Fibroblast of gingiva (primary cell): ENCODE measurements at places on chromosomes 12 and 14.
A peak's percentile ranks its signal among the peaks of the same experiment; 100 is the strongest.

GRCh38 chr12:79083181-79083580 is 218.6 kb downstream of the SYT1 start:
- DNase-seq: no peak

GRCh38 chr14:96578619-96579018 is 76.4 kb downstream of the PAPOLA start:
- DNase-seq: no peak

DNA sequence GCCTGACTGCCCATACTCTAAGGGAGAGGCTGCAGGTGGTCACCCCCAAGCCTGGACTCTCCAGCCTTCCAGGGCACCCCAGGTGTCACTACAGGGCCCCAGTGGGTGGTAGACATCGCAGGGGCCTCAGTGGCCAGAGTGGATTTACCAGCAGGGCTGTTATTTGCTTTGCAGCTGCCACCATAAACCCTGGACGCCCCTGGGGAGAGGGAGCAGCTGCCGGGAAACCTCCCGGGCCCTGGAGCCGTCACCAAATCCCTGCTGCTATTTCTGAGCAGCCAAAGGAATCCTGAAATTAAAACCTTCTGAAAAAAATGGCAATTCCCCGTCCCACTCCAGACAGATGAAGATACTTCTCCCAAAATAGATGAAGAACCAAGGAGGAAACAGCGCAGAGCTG is 13.9 kb downstream of the TMEM119 start:
- DNase-seq: no peak

DNA sequence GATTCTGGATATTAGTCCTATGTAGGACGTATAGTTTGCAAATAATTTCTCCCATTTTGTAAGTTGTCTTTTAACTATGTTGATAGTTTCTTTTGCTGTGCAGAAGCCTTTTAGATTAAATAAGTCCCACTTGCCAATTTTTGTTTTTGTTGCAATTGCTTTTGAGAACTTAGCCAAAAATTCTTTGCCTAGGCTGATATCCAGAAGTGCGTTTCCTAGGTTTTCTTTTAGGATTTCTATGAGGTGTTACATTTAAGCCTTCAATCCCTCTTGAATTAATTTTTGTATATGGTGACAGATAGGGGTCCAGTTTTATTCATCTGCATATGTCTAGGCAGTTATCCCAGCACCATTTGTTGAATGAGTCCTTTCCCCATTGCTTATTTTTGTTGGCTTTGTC is 264.4 kb upstream of the OR4E1 start:
- no peak for DNase-seq

- no peak for DNase-seq
These were observed 258.0 kb upstream of the PLEKHG7 start for GRCh38 chr12:92444763-92445162.

DNA sequence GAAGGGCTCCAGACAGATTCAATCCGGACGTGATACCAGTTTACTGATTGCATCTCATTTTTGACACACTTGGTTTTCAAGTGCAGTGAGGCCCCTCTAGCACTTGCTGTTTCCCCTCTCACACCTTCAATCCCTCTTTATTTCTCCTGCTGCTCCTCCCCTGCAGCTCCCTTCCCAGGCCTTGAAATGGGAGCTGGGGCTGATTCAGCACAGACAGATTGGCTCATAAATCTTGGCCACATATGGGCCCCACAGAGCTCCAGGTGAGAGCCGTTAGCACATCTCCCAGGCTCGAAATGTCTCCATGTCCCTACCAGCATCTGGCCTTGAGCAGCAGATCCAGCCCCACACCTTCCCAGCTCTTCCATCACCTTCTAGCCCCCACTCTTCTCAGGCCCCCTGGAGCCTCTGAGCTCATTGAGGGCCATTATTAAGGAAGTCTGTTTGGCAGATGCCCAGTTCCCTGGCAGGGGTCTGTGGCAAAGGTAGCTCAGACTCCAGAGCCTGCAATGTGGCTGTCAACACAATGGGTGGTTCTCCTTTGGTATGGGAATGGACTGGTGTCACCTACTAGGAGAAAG is 220.3 kb upstream of the FKBP4 start:
- no peak for DNase-seq

- no peak for DNase-seq
These were observed 3.3 kb downstream of the DLK1 start for GRCh38 chr14:100729982-100730381.

DNA sequence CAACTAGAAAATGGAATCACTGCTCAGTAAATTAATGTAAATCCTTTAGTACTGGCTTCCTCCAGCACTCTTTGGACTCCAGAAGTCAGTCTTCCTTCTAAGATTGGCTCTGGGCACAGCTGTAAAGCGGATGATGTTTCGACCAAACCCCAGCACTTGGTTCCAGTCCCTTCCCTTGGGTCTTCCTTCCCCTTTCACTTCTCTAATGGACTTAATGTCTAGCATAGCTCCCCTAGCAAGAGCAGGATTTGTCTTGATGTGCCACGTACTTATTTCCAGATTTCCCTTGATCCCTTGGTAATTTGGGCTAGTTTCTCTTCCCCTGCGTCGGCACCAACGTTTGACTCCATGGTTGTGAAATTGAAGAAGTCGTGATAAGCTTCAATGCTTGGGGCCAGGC is 28.3 kb downstream of the C12orf75 start:
- no peak for DNase-seq

DNA sequence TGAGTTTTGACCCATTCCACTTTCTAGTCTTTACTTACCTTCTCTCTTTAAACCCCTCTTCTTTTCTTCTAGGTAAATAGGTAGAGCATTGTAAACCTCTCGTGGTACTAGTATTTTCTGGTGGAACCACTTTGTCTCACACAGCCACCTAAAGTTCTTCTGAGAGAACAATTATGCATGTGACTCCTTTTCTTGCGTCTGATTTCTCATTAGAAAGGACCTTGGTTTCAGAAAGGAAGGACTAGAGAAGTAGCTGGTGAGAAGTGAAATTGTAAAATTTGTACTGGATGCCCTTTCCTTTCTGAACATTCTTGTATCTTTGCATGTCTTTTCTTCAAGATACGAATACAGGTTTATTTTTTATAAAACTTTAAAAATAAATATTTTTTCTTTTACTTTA is 99.0 kb downstream of the NUBPL start:
- no peak for DNase-seq

- DNase-seq: no peak
These were observed 20.4 kb upstream of the GLIPR1 start for GRCh38 chr12:75460204-75460603.

DNA sequence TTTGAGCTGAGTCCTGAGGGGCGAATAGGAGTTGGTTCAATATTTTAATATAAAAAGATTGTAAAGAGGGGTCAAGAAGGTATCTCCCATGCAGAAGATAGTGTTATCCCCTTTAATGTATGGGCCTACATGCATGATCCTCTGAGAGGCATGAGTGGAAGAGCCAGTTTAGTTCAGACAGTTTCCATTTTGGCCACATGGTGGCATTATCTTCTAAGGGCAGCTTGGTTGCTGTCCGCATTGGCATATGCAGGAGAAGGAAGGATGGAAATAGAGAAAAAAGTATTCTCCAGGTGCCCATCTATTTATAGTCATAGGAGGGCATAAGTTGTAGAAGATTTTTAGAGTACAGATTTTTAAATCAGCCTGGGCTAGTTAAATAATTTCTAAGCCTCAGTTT is 5.4 kb downstream of the SAMD4A start:
- DNase-seq: no peak

DNA sequence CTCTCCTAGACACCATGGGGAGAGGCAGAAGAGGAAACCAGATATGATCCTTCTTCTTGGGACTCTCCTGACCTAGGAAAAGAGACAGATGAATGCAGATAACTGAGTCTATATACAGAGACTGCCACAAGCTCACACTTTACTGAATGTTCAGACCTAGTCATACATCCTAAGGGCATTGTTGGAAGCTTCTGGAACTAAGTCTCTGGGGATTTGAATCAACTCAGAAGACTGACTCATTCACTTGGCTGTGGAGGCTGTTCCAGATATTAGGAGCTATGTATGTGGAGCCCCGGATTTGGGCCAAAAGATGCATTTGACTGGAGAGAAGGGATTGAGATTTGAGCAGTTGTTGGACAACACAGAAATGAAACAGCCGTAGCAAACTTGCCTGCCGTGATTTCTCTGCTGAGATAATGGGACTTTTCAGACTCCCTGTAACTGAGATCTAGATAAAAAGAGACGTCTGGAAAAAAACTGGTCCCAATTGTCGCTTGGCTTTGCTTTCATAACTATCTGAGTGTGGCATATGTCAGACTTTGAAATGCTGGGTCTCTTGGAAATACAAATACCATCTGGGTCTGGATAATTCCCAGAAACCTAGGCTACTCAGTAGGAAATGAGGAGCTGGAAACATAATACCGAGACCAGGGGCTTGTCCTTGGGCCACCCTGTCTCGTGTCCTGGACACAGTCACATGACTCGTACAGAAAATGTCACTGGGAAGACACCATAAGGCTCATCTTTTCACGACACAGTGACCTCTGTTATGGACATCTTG is 396.8 kb downstream of the NUAK1 start:
- DNase-seq: peak; percentile 59

DNA sequence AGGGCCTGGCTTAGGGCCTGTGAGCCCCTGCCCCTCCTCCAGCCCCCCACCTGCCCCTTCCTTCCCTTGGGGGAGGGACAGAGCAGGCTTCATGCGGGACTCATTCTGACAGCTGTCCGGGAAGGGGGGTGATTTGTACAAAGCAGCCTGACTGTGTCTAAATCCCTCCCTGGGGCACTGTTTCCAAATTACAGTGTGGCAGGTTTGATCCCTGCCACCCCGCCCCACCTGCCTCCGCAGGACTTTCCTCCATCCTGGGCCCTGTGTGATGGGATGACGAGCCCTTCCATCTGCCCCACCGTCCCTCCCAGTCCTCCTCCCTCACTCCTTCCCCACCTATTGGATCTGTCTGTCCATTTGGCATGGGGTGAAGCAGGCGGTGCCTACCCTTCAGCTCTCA is 363.9 kb downstream of the BCL11B start:
- DNase-seq: no peak

GRCh38 chr12:40827683-40828592 is 135.7 kb downstream of the CNTN1 start:
- DNase-seq: no peak

DNA sequence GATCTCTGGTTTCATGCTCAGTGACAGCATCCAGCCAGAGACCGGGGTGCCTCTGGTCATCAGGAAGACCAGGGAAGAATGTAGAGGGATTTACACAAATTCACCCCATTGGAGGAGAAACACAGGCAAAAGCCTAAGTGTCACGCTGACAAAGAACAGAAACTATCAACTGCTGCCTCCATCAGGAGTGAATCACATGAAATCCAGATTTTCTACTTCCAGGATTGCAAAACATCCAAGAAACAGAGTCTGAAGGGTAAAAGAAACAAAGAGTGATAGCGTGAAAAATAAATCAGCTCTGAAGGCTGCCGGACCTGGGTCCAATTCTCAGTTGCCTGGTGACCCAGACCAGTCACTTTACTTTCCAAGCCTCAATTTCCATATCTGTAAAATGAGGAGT is 136.1 kb upstream of the MAP1LC3B2 start:
- peak; percentile 67 for DNase-seq

- DNase-seq: no peak
These were observed 25.2 kb downstream of the MIA2 start for GRCh38 chr14:39258782-39259545.

DNA sequence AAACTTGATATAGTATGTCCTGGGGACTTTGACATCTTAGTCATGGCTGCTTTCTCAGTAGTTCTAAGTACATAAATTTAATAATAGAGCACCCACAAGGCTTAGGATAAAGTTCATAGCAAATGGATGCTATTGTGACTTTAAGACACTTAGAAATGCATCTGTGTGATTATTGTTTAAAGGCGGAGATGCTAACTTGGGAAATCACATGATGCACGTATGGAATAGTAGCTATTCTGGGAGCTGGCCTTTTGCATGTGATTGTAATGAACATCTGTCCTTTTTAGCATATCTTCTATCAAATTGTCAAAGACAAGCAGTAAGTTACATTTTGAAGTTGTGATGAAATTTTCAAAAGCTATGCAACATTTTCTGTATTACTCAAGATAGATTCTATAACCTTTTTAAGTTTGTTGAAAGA is 46.7 kb upstream of the ATP2A2 start:
- peak; percentile 22 for DNase-seq

GRCh38 chr12:120090206-120090605 is 26.3 kb downstream of the RAB35 start:
- DNase-seq: no peak

GRCh38 chr12:460261-461230 is 807 bp downstream of the B4GALNT3 start:
- no peak for DNase-seq

- no peak for DNase-seq
These were observed 25.2 kb upstream of the KLHL42 start for GRCh38 chr12:27754795-27755194.
